Iris pigment epithelial cell (primary cell): ENCODE measurements at places on chromosomes 3 and 15.

- no peak for DNase-seq
These were observed 121.2 kb downstream of the MEGF11 start for GRCh38 chr15:66132251-66132816.

GRCh38 chr3:172379372-172379771, 68.9 kb downstream of the GHSR start:
- no peak for DNase-seq

- DNase-seq, result no peak
These were observed 163.4 kb downstream of the ALDH1A2 start for GRCh38 chr15:57902155-57902554.

GRCh38 chr3:156898296-156898880, 72.2 kb downstream of the LEKR1 start:
- peak; percentile 4 for DNase-seq

DNA sequence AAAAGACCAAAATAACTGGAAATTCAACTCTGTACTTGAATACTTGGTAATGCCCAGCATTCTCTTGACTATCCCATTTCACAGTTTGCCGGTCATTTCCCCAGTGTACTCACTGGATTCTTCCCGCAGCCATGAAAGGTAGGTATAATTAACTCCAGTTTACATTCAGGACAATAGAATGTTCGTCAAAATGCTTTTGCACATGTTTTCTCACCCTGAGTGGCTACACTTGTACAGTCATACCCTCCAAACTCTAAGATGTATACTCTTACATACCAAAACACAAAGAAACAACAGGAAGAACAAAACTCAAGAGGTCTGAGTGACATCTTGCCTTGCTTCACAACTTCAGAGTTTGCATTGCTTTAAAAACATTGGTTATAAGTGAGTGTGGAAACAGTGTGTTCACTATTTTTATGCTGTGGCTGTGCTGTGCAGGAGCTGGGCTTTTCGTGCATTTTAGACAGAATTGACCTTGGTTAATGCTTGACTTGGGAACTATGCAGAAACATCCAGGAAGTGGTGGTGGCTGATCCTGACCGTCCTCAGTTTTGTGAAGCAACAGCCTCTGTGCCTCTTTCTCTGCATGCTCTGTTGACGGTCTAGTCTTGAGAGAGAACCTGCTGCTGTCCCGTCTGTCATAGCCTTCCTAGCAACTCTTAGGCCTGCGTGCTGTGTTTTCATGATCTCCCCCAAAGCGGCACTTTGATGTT, 90.5 kb downstream of the IGF1R start:
- DNase-seq, result no peak

- DNase-seq, result no peak
These were observed 12.7 kb upstream of the FAM240A start for GRCh38 chr3:46599590-46599989.

GRCh38 chr15:56639631-56640030, 93.7 kb downstream of the ZNF280D start:
- no peak for DNase-seq

- no peak for DNase-seq
These were observed 659.1 kb downstream of the GRM7 start for GRCh38 chr3:7520059-7520458.
